Ascending aorta (tissue), 2 donors: ENCODE measurements at places on chromosomes 11 and 22.

DNA sequence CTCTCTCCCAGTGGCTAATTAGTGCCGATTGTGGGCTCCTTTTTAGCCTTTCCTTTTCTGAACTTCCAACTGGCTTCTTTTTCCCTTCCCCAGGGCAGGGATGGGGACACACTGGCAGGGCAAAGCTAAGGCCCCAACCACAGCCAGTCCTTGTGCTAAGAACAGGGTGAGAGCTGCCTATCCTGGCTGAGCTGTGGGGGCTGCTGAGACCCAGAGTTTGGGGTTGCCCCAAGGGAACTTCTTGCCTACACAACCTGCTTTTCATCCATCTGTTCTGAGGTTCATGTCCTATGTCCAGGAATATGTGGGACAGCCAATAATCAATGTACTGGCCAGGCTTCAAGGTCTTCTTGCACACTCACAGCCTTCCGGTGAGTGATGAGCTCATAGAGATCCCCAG, 10.0 kb upstream of the TPBGL start:
- no peaks in the 10 kb centered on the region for H3K27me3 ChIP-seq
- no peaks in the 10 kb centered on the region for H3K36me3 ChIP-seq

- no peaks in the 10 kb centered on the region for H3K4me1 ChIP-seq
- no peak overlapping the region for H3K4me3 ChIP-seq
- DNase-seq = no peak
- H3K27me3 ChIP-seq = no peaks in the 10 kb centered on the region
Measured at GRCh38 chr22:36577019-36577418, 48.1 kb upstream of the EIF3D start.

GRCh38 chr22:50564289-50564688, 1.6 kb upstream of the SYCE3 start:
- DNase-seq = no peak
- peaks cover 8% of the 10 kb centered on the region for H3K4me1 ChIP-seq
- H3K4me3 ChIP-seq = no peak overlapping the region
- H3K27me3 ChIP-seq = no peaks in the 10 kb centered on the region

DNA sequence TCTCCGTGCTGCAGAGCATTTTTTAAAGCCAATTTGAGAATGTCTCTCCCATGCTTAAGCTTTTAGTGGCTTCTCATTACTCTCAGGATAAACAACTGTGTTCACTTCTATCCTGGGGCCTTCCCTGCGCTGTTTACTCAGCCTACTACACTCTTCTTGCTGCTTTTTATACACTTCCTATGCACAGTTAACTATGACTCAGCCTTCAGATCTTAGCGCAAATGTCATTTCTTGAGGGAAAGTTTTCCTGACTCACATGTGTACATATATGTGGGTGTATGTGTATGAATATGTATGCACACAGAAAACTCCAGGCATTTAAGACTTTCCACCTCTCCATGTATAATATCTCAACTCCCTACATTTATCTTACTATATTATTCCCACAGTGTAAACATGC, 9.8 kb downstream of the THAP12 start:
- H3K36me3 ChIP-seq = no peaks in the 10 kb centered on the region
- H3K27me3 ChIP-seq = no peaks in the 10 kb centered on the region
- H3K4me1 ChIP-seq = no peaks in the 10 kb centered on the region
- H3K27ac ChIP-seq = no peak overlapping the region
- DNase-seq = no peak
